ENCODE measurements at places on chromosomes 5 and 9.

DNA sequence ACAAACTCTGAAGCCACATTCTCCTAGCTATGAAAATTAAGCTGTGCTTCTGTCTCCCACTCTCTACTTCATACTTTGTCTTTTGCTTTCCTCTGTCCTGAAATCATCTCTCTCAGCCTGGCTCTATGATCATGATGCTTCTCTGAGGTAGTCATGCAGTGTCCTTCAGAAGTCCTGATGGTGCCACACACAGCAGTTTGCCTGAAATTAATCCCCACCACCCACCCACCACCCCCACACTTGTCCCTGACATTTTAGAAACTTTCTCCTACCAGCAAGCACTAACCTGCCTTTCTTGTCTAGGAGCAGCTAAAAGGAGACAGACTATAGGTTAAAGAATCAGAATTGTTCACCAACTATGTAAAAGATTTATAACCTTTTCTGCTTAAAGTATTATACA lies 282.2 kb upstream of the FAM174A start:
- DNase-seq = no peak

DNA sequence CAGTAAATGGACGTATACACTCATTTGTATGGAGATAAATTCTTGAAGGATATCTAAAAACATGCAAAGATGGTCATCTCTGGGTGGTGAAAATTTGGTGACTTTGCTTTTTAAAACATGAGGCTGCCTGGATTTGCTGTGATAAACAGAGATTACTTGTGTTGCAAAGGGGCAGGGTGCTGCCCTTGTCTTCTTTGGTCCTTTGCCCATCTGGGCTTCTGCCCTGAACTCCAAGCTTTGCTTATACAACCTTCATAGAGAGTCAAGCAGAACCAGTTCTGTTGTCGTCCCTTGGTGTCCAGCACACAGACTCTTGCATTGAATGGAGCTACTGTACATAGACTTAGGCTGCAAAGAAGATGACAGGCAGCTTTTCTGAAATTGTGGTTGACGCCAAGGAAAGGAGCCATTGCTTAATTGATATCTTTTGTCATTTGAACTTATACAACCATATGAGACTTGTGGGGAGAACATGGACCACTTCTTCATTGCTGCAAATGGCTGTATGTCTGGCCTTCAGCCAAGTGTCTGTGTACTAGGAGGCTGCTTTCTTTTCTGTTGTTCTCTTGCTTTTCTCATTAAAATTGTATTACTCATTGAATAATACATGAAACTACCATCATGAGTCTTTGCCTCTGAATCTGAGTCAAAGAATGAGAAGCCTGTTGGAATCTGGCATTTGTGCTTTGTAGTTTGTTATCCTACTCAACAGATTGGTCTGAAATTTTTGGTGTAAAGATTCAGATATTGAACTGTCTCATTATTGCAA lies 152.5 kb downstream of the DMRT2 start:
- no peak for DNase-seq

- no peak for DNase-seq
Observed at GRCh38 chr5:76371960-76372322, 31.1 kb upstream of the IQGAP2 start.

- no peak for DNase-seq
Observed at GRCh38 chr5:999032-999501, 9.5 kb upstream of the NKD2 start.

- DNase-seq = no peak
Observed at GRCh38 chr9:14030375-14031059, 283.4 kb downstream of the NFIB start.

DNA sequence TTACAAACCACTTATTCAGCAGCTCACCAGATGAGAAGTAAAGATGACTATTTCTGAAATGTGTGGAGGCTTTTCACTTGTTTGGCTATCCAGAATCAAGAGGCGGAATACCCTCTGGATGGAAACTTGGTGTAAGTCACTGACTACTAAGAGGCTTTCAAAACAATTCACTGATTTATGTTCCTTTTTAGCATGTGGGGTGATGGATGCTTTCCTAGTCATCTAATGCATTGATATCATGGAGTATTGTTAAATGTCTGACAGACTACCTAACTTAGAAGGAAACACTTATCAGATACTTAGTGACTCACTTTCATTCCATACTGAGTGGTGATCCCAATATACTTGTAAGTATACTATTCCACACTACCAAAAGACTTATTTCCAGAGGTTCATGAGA lies 141.4 kb downstream of the PLK2 start:
- no peak for DNase-seq

DNA sequence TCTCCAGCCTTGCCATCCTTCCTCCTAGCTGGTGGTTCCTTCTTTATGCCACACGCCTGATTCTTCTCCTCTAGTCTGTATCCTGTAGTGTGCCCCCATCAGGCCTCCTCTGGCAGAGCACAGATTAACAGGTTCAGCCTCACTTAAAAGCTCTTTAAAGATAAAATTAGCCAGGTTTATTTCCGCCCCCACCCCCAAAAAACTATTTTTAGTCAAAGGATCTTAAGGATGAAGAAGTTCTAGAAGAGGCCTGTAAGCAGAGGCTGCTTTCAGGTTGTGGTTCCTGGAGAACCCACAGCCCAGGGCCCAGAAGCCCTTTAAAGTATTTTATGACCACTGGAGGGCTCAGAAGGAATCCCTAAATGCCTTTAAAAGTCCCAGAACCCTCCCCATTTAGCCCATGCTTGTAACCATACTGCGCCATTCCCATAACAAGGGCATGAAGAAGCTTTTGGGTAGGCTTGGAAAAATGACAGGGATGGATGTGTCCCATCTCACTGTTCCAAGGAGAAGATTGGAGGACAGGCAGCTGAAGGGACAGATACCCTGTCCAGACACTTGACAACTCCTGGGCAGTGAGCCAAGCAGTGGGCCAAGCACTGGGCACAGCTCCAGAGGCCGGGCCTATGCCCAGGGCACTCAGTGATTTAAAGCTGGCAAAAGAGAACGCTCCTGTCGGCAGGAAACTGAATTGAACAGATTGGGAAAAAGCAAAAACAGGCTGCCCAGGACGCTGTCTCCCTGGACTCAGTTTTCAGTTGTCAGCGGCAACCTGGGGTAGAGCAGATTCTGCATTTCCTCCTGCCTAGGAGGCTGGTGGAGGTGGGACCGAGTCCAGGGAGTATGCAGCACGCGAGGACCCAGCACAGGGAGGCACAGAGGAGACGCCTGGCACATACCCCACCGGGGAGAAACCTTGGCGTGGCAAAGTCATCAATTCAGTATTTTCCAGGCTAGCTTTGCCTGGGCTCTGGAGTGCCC lies 106.3 kb upstream of the SSBP2 start:
- DNase-seq = no peak

- DNase-seq = no peak
Observed at GRCh38 chr9:3343671-3344070, 182.1 kb downstream of the RFX3 start.

GRCh38 chr9:109381011-109381729 lies 60.3 kb upstream of the EPB41L4B start:
- no peak for DNase-seq

- DNase-seq = no peak
Observed at GRCh38 chr5:89047571-89047970, 164.6 kb upstream of the MEF2C start.

DNA sequence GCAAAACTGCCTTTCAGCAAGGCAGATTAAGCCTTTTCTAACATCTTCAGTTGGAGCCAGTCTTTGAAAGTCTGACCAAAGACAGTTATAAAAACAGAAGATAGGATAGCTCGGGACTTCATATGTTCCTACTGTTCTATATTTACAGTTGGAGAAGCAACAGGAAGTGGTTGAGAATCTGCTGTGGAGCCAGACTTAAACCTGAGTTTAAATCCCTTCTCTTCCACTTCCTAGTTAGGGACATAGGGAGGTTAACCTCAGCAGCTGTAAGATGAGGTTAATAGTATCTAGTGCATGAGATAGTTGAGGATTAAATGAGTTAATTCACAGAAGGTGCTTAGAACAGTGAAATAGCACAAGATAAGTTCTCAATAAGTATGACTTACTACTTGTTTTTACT lies 84.5 kb upstream of the FREM1 start:
- DNase-seq = no peak

DNA sequence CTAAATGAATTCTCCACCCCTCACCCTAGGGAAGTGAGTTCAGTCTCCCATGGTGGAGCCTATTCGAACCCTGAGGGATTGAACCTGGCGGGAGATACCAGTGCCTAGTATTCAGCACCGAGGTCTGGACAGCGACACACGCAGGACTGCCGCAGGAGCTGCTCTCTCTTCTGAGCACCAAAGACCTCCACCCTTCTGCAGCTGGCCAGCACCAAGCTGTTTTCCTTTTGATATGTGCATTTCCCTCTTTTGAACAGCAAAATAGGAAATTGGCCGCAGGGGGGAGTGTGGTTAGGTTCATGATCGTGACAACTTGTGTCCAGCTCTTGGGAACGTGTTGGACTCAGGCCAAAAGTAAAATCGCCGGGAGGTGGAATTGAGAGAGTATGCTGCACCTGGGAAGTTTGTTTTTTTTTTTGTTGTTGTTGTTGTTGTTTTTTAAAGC lies 1.2 kb upstream of the PCSK1 start:
- no peak for DNase-seq

DNA sequence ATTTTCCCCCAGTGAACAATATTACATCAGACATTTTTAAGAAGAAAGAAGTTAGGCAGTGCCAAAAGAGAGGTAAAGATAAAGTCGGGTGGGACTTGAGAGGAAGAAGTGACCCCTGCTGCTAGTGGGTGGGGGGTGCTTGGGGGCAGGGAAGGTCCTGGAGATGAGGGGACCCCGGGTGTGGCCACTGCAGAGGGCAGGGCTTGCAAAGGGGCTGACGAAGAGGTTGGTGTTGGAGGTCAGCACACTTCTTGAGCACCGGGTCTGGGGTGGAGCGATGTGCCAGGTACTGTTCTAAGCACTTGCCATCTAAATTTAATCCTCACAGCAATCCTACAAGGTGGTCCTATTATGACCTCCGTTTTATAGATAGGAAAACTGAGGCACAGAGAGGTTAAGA lies 62.0 kb downstream of the AMBP start:
- DNase-seq = no peak

GRCh38 chr5:6582507-6583048 lies 50.3 kb downstream of the NSUN2 start:
- DNase-seq = no peak

DNA sequence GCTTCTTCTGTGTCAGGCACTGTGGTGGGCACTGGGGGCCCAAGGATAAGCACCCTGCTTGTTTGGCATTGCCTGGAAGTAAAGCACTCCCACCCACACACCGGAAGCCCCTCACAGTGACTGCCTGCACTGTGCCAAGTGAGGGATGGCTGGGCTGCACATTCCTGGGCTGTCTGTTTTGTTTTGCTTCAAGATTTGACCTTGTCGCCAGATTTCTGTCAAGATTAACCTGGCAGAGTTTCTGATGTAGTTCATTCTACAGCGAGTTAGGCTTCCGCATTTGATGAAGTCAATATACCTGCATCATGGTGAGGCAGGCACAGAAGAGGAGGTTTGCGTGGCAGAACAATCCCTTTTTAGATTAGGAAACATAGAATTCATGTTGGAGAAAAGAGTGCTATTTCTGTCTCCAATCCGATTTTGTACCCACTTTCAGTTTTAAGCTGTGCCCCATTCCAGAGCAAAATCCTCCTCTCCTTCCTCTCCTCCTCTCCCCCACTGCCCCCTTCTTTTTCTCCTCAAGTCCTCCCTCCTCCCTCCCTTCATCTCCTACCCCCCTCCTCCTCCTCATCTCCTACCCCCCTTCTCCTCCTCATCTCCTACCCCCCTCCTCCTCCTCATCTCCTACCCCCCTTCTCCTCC lies 14.4 kb upstream of the BOD1 start:
- no peak for DNase-seq

- no peak for DNase-seq
Observed at GRCh38 chr9:108811944-108812343, 43.8 kb downstream of the ACTL7B start.

DNA sequence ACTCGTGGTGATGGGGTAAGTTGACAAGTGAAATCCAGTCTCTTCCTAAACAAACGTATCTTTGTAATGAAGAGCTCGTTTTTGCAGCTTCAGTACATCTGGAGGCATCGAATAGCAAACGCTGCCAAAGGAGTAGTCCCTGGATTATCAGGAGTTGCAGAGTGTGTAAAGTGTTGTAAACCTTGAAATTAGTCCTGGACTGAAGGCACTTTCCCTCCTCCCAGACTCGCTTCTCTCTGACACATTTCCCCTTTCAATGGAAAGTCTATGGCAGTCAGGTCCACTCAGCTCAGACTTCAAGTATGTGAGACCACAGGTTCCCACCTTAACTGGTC lies 1.5 kb upstream of the PBX3 start:
- no peak for DNase-seq

- DNase-seq = no peak
Observed at GRCh38 chr9:4077499-4078102, 222.3 kb downstream of the GLIS3 start.

- no peak for DNase-seq
Observed at GRCh38 chr9:121958530-121958929, 134.6 kb downstream of the TTLL11 start.

DNA sequence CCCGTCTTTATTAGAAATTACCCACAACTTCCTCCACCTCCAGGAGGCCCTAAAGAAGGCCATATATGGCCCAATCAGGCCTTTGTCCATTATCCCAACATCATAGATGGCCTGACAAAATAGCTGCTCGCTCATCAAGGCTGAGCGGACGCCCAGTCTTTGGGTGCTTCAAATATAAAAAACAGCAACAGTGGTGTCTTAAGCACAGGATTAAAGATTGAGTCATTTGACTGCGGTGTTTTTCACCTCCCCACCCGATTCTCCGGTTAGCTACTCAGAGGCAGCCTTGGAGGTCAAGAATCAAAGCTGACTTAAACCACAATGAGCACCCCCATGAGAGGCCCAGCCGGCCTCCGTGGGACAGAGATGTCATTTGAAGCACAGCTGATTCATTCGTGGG lies 18.8 kb downstream of the S1PR3 start:
- DNase-seq = no peak

DNA sequence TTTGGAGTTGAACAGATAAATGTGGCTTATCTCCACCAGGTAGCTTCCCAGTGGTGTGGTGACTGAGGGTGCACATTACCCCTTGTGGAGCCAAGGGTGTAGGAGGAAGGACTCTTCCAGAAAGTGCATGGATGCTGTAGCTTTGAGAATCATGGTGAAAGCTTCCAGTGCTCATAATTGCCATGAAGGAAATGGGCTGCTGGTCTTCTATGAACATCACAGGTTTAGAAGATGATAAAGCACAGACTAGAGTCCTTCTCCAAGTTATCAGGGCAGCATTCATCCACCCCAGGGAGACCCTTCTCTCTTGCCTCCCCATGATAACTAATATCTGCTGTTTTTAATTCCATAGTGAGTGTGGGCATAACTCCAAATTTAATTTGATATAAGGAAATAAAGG lies 93.4 kb upstream of the CHD1 start:
- no peak for DNase-seq

DNA sequence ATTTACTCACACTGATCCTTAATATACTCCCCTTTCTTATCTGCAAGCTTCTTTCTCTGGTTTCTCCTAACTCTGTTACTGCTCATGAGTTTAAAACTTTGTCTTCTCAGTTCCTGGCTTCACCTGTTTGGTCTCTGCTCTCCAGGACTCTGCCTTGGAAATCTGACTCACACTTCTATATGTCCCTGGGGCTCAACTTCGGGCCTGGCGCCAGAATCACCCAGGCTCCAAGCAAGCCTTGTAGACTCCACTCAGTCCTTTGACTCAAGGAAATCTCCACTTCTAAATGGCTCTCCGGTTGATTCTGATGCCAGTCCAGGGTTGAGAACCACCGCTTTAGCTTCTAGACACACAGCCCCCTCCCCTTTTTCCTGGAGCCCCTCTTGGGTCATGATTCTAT lies 57.8 kb downstream of the TMC1 start:
- DNase-seq = no peak

- no peak for DNase-seq
Observed at GRCh38 chr5:76114179-76114851, 31.1 kb downstream of the SV2C start.
